ENCODE measurements at places on chromosomes 13 and 19.

GRCh38 chr13:27960362-27961226 lies 8.5 kb downstream of the CDX2 start:
- peak; percentile 72 for DNase-seq

- no peak for DNase-seq
Measured at GRCh38 chr19:48867746-48868113, 687 bp downstream of the PLEKHA4 start.

DNA sequence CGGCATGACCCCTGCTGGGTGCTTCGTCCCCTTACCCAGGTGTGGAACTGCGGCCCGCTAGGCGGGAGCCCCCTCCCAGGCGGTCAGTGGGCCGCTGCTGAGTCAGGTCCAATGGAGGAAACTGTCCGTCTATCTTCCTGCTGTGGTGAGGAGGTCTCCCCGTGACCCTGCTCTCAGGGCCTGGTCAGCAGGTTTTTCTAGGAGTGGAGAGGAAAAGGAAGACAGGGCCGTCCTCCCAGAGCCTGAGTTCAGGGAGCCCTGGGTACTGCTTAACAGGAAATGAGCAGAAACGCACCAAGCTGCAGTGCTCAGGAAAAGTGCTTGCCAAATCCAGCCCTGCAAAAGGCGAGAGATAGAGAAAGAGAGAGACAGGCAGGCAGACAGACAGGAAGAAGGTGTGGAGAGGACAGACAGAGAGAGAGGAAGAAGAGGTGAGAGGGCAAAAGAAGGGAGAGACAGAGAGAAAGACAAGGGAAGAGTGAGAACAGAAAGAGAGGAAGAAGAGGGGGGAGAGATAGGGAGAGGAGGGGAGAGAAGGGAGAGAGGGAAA lies 10.3 kb downstream of the SH3GL1 start:
- DNase-seq, result no peak

GRCh38 chr19:662207-662961 lies 630 bp downstream of the RNF126 start:
- peak; percentile 79 for DNase-seq

DNA sequence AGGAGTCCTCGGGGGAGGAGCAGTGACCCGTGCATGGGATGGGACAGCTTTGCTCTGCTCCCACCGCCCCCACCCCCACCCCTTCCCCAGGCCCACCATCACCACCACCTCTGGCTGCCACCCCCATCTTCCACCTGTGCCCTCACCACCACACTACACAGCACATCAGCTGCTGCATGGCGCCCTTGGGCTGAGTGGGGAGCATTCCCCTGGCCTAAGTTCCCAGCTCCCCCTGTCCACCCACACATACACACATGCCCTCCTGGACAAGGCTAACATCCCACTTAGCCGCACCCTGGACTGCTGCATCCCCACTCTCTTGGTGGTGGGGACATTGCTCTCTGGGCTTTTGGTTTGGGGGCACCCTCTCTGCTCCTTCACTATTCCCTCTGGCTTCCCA lies 46.2 kb upstream of the SGCG start:
- no peak for DNase-seq
